ENCODE measurements at places on chromosomes 6 and 20. TPM values are rescaled to one million over a fixed set of nuclear protein-coding genes. Genes with fewer than 3 reads are reported as not detected.

Gene KAT14
- 17.7 TPM for total RNA-seq

Gene RIPOR2
- total RNA-seq, result 10.4 TPM

Gene BHLHE23
- total RNA-seq, result not detected

Gene MTFR2
- total RNA-seq, result 2.4 TPM

Gene EYA4
- 0.10 TPM for total RNA-seq

Gene OR2H1
- not detected for total RNA-seq

Gene COL19A1
- total RNA-seq, result not detected

Gene PPP1R16B
- total RNA-seq, result 5.6 TPM

Gene TRIM10
- total RNA-seq, result 0.83 TPM

DNA sequence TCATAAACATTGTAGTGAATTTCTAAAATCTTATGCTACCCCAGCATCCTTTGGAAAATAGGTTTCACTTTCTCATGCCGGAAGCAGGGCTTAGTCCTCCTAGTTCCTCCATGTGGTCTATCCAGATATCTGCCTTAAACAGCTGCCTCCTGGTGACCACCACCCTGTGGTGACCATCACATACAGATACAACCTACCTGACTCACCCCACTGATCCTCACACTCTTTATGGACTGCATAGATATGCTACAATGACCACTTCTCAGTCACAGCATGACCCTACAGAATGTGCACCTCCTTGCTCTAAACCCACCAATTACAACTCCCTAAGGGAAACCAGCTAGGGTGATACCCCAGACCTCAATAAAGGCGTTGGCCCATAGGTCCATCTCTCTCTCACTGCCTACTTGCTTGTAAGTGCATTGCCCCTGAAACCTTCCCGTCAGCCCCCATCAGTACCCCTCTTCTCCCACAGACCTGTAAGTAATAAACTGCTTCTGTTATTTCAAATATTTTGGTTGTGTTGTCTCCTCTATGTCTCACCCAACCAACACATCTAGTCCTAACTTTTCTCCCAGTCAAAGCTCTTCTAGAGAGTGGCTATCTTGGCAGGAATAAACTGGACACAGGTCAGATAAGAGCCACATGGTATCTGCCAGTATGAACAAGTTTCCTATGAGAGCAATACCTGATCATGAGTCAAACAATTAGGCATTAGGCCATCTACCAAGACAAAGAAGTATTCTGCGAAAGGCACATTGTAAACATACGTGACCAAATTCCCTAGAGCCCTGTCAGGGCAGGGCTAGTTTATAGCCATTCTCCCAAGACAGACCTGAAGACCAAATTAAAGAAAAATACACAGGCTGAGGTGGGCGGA is 39.4 kb upstream of the PLEKHG1 start:
- no peak for DNase-seq

DNA sequence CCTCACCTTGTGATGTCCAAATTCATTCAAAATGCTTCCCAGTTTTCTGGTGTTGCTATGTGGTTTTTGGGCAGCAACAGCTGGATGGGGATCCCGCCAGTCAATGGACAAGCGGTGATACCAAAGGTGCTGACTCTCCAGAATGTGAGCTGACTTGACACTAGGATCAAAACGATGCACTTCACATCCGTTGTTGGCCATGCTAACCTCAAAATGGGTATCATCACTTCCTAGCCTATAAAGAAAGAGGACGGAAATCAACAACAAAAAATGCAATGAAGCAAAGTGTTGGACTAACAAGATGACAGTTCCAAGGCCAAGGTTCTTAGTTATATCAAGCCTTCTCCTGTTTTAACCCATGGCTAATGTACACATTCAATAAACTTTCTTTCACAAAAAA is 59.2 kb downstream of the METTL24 start:
- DNase-seq, result no peak

GRCh38 chr20:51532577-51533191 is 9.8 kb downstream of the NFATC2 start:
- no peak for DNase-seq

- no peak for DNase-seq
These were observed 21.0 kb upstream of the SERINC3 start for GRCh38 chr20:44542890-44543289.

- DNase-seq, result no peak
These were observed 55.7 kb downstream of the LYRM4 start for GRCh38 chr6:5205035-5205507.

DNA sequence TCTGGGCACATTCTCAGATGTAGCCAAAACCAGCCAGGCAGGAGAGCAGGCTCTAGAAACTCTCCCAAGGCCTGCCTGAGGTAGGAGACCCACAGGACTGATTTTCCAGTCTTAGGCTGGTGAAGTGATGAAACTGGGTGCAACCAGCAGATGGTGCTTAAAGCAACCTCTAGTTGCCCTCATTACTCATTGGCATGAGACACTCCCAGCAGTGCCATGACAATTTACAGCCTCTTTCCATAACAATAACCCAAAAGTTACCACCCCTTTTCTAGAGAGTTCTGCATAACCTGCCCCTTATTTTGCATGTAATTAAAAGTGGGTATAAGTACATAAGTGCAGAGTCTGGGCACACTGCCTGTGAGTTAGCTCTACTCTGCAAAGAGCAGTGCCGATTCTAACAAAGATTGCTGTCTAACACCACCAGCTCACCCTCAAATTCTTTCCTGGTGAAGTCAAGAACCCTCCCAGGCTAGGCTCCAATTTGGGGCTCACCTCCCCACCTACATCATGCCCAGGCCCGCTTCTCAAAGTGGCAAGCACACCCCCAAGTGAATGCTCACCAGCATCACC is 14.4 kb upstream of the GPR6 start:
- DNase-seq, result no peak

- no peak for DNase-seq
These were observed 18.9 kb upstream of the SRSF6 start for GRCh38 chr20:43438578-43439316.

GRCh38 chr20:58522666-58523065 is 7.5 kb upstream of the APCDD1L start:
- no peak for DNase-seq

- no peak for DNase-seq
These were observed 1.3 kb downstream of the ZNF76 start for GRCh38 chr6:35260591-35261570.

- DNase-seq, result no peak
These were observed 77.1 kb downstream of the GPR63 start for GRCh38 chr6:96760153-96760687.

GRCh38 chr20:38186788-38187221 is 21.7 kb upstream of the TGM2 start:
- DNase-seq, result no peak

GRCh38 chr20:57211406-57211805 is 55.0 kb downstream of the BMP7 start:
- no peak for DNase-seq

GRCh38 chr6:24694198-24694597 is 24.8 kb downstream of the C6orf62 start:
- no peak for DNase-seq

DNA sequence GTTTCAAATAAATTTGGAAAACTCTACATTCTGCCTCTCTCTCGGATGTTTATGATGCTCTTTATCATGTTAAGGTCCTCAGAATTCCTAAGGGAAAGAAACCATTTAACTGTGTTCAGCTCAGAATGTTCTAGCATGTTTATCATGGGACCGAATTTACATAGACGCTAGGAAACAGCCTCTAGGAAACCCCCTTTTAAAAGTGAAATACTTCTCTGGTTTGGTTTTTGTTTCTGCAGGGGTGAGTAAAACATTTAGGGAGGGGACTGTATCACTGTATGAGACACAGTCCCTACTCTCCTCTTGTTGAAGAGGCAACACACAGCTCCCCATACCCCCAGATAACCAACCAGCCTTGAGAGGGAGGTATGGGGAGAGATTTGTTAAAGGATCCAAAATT is 267.6 kb upstream of the SUPT3H start:
- DNase-seq, result no peak

- DNase-seq, result peak; percentile 86
These were observed 4.2 kb upstream of the ZBTB46 start for GRCh38 chr20:63835021-63835858.

GRCh38 chr6:54252916-54253315 is 55.3 kb upstream of the TINAG start:
- DNase-seq, result no peak

GRCh38 chr6:7761051-7761450 is 35.2 kb downstream of the BMP6 start:
- DNase-seq, result no peak

GRCh38 chr6:11168091-11168635 is 56.6 kb upstream of the ERVFRD-1 start:
- no peak for DNase-seq

- DNase-seq, result no peak
These were observed 230.4 kb downstream of the CLVS2 start for GRCh38 chr6:123226398-123226797.

DNA sequence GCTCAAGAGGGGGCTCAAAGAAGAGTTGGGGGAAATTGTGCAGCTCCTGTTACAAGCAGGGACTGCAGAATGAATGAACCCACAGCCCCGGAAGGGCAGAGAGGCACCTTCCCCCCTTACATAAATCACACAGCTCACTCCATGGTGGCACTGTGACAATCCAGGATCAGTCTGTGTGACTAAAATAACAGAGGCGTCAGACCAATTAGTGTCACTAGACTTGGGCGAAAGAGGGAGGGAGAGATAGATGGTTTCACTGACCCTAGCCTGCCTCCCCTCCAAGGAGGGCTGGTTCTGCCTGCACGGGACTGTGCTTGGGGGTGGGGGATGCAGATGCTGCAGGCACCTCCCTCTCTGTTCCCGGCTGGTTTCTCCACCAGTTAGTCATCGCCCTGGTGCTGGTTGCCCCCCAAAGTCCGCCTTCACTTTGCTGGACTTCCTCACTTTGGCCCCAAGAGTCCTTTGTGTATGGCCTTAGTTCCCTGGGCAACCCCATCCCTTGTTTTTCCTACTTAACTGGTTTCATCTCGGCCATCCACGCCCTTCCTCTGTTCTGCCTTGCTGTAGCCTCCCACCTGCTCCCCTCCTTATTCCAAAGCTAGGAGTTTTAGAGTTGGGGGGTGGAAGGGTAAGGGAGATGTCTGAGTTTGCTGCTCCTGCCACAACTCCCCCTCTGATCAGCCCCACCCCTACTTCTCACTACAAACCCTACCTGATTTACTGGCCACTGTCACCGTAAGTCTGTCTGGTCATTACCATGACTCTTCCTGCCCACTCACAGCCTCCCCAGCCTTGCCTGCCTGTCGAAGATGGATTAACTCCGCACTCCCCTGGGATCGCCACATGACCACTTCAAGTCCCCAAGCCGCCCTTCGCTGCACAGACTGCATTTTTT is 17.7 kb downstream of the CCDC167 start:
- DNase-seq, result peak; percentile 66

GRCh38 chr6:62714112-62714511 is 428.1 kb upstream of the KHDRBS2 start:
- no peak for DNase-seq

- no peak for DNase-seq
These were observed 72.9 kb downstream of the SGK1 start for GRCh38 chr6:134245041-134245440.

- no peak for DNase-seq
These were observed 1.2 kb downstream of the TCEA2 start for GRCh38 chr20:64064145-64064698.

DNA sequence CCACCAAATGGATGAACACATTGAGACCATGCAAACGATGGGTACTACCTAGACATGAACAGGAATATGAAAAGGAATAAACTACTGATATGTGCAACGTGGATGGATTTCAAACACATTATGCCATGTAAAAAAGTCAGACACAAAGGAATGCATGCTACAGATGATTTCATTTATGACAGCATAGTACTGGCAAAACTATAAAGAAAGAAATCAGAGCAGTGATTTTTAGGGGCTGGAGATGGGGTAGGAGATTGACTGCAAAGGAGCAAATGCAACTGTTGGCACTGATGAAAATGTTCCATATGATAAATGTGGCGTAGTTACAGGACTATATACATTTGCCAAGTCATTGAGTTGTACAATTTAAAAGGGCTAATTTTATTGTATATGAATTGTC is 13.4 kb upstream of the COL12A1 start:
- DNase-seq, result no peak

GRCh38 chr6:43828711-43829110 is 58.7 kb downstream of the VEGFA start:
- DNase-seq, result no peak

DNA sequence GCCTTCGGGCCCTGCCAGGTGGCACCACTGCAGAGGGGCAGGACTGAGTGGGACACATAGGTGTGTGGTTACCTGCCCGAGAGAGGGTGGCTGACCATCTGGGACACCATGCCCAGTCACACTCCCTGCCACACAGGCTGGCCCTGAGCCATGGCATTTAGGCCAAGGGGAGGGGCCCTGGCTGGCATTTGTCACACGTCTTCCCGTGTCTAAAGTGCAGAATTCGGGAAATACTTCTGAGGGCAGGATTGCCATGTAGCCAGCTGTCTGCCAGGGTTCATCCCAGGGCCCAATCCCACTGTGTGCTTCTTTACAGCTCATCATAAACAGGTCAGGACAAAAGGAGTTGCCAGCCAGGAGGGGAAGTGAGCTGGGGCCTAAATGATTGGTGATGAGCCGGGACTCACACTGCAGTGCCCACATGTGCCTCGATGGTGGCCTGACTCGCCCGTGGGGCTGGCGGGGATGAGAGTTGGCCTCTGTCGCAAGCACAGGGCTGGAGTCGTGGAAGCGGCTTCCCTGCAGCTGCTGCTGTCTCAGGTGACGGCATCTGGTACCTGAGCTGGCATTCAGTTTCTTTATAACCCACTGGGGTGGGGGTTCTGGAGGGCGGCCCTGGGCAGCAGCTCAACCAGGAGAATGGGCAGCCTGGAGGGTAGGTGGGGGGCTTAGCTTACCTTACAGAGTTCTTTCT is 5.9 kb upstream of the UNC93A start:
- no peak for DNase-seq

- no peak for DNase-seq
These were observed 319.1 kb upstream of the QKI start for GRCh38 chr6:163095401-163095800.

GRCh38 chr6:17663226-17663625 is 43.5 kb downstream of the NUP153 start:
- no peak for DNase-seq

- DNase-seq, result no peak
These were observed 38.4 kb downstream of the BMP5 start for GRCh38 chr6:55836945-55837344.

DNA sequence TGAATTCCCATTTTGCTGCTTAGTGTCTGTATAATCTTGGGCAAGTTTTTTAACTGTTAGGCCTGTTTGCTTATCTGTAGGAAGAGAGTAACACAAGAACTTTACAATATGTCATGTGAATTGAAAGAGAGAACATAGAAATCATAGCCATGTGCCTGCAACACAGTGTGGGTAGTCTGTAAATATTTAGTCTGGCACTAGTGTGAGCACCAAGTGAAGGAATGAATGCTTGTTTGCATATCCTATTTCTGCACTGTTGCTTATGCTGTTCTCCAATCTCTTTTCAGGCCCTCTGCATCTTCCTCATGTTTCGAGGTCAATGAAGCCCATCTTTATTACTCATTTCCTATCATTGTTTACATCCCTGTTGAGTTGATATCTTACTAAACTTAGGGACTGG is 49.2 kb downstream of the CBFA2T2 start:
- no peak for DNase-seq

- no peak for DNase-seq
These were observed 31.0 kb downstream of the DAAM2 start for GRCh38 chr6:39822846-39823815.

- DNase-seq, result no peak
These were observed 95.6 kb upstream of the SHLD1 start for GRCh38 chr20:5654557-5654956.

Measured in suprapubic skin (tissue), 4 donors.